Fibroblast of skin of abdomen (primary cell): ENCODE measurements at places on chromosomes 4 and X.

DNA sequence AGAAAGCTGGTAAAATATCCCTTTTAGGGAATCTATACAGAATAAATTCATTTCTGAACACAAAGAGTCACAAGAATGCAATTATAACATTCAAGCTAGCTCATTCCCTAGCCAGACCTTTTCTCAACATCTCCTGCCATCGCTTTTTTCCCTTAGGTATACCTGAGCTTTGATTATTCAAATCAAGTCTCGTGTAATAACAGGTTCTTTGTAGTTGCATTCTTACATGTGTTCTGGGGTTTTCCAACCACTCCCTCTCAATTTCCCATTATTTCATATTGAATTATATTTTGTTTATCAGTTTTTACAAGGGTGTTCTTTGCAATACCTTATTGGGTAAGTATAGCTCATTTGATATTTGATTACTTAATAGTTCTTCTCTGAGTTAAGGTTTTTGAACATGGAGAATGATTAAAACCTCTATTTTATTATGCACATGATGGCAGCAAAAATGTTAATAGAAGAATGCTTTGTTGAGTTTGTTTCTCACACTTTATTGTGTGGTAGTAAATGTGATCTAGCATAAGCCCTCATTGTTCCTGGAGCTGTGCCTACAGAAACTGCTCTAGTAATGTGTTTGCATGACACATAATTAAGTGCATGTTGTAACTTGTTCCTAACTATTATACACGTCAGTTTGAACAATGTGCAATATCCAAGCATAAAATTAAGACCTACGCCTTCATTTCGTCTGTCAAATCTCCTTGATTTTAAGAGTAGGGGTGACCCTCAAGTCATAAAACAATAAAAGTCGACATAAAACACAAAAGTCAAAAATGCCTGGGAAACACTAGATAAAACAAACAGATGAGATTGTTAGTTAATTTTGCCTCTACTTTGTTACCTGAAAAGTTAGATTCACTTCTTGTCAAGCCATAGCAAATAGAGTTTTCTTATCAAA lies 124.0 kb upstream of the POF1B start:
- DNase-seq: no peak

GRCh38 chrX:82237328-82237727 lies 1035.4 kb downstream of the SH3BGRL start:
- no peak for DNase-seq

- DNase-seq: no peak
These were observed 34.5 kb upstream of the CDKN2AIP start for GRCh38 chr4:183409934-183410333.

DNA sequence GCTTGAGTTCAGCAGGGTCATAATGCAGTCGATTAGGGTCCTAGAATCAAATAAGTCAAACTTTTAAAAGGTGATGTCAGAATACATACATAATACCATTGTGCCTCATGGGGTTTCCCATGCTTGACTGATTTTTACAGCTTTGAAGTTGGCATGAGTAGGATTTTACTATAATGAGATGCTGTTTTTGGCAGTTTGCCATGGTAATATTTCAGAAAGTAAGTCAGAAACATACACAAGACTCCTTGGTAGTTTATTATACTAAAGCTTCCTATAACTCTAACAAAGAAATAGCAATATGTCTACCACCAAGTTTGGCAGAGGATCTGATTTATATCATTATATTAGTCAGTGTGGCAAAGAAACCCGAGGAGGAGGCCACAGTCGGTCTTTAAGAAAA lies 45.2 kb downstream of the PHKA2 start:
- DNase-seq: peak; percentile 5

- no peak for DNase-seq
These were observed 4.4 kb upstream of the FGF5 start for GRCh38 chr4:80261989-80262600.

GRCh38 chr4:181507180-181507835 lies 735.9 kb upstream of the TENM3 start:
- peak; percentile 17 for DNase-seq

DNA sequence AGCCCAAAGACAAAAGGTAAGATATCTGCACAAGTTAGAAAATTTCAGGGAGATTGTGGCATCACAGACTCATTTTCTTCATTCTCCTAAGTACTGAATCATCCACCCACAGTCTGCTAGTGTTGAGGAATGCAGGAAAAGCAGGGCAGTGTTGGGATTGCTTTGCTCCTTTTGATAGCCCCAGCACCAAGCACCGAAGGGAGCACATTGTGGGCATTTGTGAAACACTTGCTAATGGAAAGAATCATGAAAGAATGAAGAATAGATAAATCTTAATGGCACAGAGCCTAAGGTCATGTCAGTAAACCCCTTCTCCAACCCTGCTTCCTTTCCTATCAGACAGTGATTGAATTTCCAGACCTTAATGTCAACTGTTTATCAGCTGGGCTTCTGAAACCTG lies 103.1 kb upstream of the GPRIN3 start:
- peak; percentile 59 for DNase-seq

DNA sequence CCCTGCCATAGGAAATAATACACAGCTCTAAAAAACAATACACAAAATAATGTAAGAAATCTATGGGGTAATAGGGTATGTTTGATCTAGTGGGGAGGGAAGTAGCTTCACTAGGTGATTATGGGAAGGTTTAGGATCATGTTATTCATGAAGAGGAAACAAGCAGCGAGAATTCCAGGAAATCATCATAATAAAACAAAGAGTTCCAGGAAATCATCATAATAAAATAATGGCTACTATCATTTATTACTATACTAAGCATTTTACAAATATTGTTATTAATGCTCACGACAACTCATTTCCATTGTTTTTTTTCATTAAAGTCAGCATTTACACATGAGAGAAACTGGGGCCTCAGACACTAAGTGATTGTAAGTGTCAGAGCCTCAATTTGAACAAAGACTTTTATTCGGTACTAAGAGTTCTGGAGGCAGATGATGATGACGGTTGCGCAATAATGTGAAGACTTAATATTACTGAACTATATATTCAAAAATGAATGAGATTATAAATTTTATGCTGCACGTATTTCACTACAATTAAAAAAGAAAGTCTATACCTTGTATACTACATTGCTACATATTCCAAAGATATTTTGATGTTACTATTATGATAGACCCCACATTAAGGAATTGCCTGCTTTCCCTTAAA lies 12.2 kb upstream of the CXCL8 start:
- no peak for DNase-seq

DNA sequence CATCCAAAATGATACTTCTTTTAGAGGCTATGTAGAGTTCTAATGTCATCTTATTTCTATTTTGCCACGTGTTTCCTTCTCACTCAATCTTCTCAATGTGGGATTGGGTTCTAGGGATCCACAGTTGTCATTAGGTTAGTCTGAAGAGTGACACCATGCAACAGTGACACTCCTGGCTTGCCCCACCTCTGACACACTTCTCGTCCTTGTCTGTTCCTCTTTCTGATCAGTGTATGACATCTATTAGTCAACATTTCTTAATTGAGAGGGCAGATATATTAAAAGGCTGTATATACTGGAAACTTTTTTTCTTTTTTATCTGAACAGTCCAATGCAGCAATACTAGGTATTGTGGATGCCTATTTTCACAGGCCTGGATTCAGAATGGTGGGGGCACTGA lies 67.6 kb upstream of the GYPA start:
- DNase-seq: no peak

DNA sequence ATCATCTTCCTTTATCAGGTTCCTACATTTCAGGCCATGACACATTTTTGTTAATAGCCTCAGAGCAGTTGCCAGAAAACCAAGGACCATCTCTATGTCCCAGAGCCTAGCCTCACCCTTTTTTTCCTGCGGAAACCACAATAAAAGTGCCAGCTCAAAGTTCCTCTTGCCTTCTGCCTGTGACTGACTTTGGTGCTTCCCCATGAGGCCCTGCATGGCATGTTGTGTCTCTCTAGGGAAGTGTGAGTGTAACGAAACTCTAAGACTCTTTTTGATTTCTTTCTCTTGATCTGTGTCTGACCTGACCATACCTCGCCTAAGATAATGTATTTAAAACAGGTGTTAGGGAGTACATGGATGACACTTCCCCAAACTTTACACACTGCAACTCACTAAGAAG lies 642.3 kb upstream of the BOD1L1 start:
- DNase-seq: no peak

GRCh38 chr4:132502096-132502552 lies 647.0 kb upstream of the PCDH10 start:
- DNase-seq: no peak

- peak; percentile 57 for DNase-seq
These were observed 39.9 kb downstream of the FAM149A start for GRCh38 chr4:186144198-186144945.

GRCh38 chr4:105490523-105490922 lies 16.7 kb upstream of the PPA2 start:
- no peak for DNase-seq

DNA sequence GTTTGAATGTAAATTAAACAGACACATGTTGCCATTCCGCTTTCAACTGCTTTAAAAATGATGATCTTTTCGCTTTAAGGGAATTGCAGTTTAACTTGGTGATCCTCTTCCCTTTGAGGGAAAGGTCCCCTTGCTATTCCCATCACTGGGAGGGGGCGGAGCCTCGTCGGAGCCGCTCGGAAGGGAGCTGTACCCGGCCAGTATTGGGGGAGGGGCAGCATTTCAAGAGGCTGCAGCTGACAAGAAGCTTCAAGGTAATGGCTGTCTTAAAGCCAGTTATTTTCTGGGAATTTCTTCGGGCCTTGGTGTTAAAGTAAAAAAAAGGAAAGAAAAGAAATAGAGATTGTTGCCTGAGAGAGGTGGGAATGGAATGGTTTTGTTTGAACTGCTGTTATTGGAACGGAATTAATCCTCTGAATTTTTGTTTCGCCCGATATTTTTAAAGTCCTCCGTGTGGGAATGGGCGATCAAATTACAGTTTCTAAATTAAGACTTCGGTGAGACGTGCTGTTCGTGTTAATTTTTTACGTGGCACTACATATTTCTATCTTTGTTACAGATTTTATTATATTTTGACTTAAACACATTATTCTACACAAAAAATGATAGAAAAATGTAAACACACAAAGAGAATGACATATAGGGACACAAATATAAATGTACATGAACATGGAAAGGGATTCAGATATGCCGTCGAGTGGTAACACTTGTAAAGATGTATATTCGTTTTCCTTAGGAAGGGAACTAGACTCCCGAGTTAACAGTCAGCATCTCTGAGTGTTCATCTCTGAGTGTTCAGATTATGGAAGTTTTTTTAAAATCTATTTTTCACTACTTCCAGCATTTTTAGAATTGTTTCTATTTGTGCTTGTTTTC lies 9.2 kb downstream of the PWWP3B start:
- peak; percentile 38 for DNase-seq

- peak; percentile 30 for DNase-seq
These were observed 31.8 kb downstream of the USP11 start for GRCh38 chrX:47264483-47265173.

DNA sequence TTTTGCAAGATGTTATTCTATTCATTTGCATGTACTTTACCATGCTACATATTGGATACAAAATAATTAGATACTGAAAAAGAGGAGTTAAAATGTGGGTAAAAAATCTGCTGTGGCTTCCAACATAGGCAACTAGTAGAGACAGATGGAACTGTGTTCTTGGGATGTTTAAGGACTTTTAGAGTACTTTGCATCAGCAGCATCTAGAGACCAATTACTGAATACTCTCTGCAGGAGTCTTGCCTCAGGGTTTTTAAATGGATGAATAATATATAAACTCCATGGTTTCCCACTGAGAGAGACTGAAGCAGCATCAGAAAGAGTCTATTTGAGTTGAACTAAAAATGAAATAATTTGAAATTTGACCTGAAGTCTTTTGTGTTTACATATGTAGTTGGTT lies 676.7 kb downstream of the GALNTL6 start:
- DNase-seq: no peak

GRCh38 chrX:34770511-34770910 lies 113.4 kb upstream of the TMEM47 start:
- peak; percentile 14 for DNase-seq

GRCh38 chr4:119523399-119523798 lies 105.2 kb downstream of the PDE5A start:
- peak; percentile 16 for DNase-seq

DNA sequence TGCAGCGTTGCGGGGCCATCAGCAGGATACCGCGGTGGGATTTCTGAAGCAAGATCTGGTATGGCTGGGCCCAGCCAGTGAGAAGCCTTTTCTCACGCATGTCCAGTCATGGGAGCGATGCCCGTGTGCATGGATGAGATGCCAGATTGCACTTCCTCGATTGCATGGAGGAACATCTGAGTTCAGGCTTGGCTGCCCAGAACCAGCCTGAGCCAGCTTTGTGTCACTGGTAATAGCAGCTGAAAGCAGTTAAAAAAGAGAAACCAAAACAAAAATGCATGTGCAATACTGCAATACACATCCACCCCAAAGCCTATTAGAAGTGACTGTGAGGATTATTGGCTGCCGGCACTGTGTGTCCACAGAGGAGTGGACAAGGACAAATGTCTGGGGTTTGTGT lies 59.3 kb downstream of the PSAPL1 start:
- DNase-seq: no peak

GRCh38 chr4:152696764-152697261 lies 17.0 kb upstream of the TMEM154 start:
- DNase-seq: no peak

GRCh38 chr4:120685756-120686278 lies 236.7 kb downstream of the PRDM5 start:
- DNase-seq: peak; percentile 30

DNA sequence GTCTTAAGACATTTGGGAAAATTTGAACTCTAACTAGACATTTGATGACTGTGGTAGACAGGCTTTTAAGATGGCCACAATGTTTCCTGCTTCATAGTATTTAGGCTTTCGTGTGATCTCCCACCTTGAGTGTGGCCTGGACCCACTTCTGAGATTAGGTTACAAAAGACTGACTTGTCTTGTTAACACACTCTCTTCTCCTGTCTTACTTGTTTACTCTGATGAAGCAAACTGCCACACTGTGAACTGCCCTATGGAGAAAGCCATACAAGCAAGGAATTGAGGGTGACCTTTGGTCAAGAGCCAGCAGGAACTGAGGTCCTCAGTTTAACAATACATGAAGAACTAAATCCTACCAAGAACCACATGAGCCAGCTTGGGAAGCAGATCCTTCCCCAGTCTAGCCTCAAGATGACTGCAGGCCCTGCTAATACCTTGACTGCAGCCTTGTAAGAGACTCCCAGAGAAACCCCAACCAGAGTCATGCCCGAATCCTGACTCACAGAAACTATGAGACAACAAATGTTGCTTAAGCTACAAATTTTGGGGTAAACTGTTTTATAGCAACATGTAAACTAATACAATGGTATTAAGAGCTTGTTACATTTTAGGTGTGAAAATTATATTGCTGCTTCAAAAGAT lies 20.3 kb downstream of the UBA6 start:
- DNase-seq: no peak

- no peak for DNase-seq
These were observed 789.4 kb downstream of the STPG2 start for GRCh38 chr4:97353876-97354275.

GRCh38 chr4:106698621-106699195 lies 330.1 kb upstream of the GIMD1 start:
- no peak for DNase-seq

DNA sequence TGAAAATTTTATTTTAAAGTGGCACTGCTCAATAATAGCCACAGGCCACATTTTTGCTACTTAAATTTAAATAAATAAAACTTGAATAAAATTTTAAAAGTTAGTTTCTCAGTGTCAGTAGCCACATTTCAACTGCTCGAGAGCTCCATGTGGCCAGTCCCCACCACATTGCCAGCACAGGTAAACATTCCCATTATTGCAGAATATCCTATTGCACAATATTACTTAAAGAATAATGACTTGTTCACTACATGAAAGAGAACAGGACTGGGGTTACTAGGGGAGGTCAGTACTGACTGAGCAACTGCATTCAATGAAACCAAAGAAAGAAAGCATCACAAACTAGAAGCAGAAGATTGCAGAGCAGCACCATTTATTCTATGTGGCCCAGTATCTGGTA lies 2201.6 kb upstream of the TENM3 start:
- no peak for DNase-seq
